ENCODE measurements at places on chromosomes 3 and 15. TPM values are rescaled to one million over a fixed set of nuclear protein-coding genes. Genes with fewer than 3 reads are reported as not detected.

DNA sequence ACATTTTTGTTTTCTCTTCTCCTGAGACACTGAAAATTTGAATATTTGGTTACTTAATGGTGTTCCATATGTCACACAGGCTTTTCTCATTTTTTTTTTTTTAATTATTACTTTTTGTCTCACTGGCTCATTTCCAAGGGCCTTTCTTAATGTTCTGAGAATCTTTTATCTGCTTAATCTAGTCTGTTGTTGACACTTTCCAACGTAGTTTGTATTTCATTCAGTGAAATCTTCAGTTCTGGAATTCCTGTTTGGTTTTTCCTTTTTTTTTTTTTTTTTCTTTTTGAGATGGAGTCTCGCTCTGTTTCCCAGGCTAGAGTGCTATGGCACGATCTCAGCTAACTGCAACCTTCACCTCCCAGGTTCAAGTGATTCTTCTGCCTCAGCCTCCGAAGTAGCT is 42.7 kb downstream of the NCK1 start:
- H3K4me1 ChIP-seq, result peaks cover 48% of the 10 kb centered on the region
- H3K36me3 ChIP-seq, result no peaks in the 10 kb centered on the region
- no peak overlapping the region for H3K4me3 ChIP-seq
- H3K27ac ChIP-seq, result no peak overlapping the region
- no peaks in the 10 kb centered on the region for H3K27me3 ChIP-seq

DNAJC17 gene
- 24.3 TPM for total RNA-seq

- no peak for DNase-seq
- no peaks in the 10 kb centered on the region for H3K27me3 ChIP-seq
- H3K4me1 ChIP-seq, result no peaks in the 10 kb centered on the region
- no peak overlapping the region for H3K4me3 ChIP-seq
Measured at GRCh38 chr3:55570271-55570711, 83.2 kb upstream of the WNT5A start.

LARP6 gene
- total RNA-seq, result 7.7 TPM

GRCh38 chr3:72065872-72066641 is 281.1 kb upstream of the PROK2 start:
- no peaks in the 10 kb centered on the region for H3K36me3 ChIP-seq
- DNase-seq, result no peak
- H3K27ac ChIP-seq, result no peak overlapping the region
- no peaks in the 10 kb centered on the region for H3K4me1 ChIP-seq
- H3K4me3 ChIP-seq, result no peak overlapping the region
- no peaks in the 10 kb centered on the region for H3K27me3 ChIP-seq

All from left lung (tissue), 14 donors.